SJCRH30 (cell line): ENCODE measurements at places on chromosomes 3 and 15.
A peak's percentile ranks its signal among the peaks of the same experiment; 100 is the strongest.

- DNase-seq = no peak
These were observed 41.6 kb upstream of the DUT start for GRCh38 chr15:48289628-48290027.

- no peak for DNase-seq
These were observed 41.8 kb downstream of the IFT122 start for GRCh38 chr3:129481766-129482332.

DNA sequence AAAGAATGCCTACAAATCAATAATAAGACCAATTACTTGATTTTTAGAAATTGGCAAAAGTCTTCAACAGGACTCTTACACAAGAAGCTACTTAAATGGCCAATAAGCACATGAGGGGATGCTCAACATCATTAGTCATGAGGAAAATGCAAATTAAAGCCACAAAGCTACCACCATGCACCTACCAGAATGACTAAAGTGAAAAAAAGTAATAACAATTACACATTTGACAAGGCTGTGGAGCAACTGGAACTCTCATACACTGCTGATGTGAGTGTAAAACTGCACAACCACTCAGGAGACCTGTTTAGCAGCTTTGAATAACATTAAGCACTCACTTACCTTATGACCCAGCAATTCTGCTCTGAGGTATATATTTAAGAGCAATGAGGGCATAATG, 68.4 kb downstream of the PPCDC start:
- no peak for DNase-seq

DNA sequence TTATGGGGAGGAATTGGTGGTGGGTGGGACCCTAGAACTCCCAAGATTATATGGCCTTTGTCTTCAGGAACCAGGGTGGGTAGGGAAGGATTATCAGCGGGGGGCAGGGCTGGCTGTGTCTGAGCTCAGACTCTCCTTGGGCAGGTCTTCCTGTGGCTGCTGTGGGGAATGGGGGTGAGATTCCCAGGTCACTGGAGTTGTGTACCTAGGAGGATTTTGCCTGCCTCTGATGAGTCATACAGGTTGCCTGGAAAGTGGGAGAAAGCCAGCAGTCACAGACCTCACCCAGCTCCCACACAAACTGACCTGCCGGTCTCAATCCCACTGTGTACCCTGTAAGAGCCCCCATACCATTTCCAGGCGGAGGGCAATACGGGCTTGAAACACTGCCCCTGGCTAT, 209.9 kb upstream of the CNTN3 start:
- DNase-seq = no peak

DNA sequence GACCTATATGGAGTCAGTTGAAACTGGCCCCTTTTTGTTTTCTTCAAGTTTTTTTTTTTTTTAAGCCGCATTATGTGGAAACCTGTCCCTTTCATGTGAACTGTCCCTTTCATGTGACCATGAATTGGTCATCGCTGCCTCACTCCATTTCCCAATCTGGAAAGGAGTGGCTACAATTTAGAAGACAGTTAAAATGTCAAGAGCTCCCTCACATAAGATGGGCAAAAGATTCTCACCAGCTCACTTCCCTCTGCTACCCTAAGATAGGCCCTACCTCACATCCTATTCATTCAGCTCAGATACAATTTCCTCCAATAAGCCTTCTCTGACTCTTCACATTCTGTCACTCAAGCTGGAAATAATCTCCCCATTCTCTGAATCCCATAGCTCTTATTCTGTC, 111.3 kb upstream of the BCL6 start:
- no peak for DNase-seq

- no peak for DNase-seq
These were observed 185.9 kb upstream of the ZBTB20 start for GRCh38 chr3:115332998-115333397.

DNA sequence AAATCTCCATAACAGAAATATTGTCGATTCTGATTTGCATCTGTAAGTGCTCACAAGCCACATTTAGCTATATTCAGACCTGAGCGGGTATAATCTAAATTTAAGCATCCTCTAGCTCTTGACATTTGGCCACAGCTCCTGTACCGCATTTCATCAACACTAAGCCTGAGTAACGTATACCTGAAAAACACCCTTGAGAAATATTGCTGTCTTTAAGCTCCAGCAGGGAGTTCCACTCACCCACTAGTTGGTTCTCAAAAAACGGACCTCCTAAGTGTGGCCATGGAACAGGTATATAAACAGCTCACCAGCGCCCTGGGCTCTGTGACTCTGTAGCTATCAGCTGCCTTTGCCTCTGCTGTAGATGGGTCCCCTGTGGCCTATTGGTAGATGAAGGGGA, 80.7 kb downstream of the ABI3BP start:
- no peak for DNase-seq

- DNase-seq = no peak
These were observed 43.7 kb downstream of the PARP15 start for GRCh38 chr3:122621112-122621511.

GRCh38 chr3:162938083-162938482, 1441.5 kb downstream of the OTOL1 start:
- peak; percentile 9 for DNase-seq

GRCh38 chr3:60086811-60087210, 1037.0 kb upstream of the CFAP20DC start:
- peak; percentile 3 for DNase-seq

DNA sequence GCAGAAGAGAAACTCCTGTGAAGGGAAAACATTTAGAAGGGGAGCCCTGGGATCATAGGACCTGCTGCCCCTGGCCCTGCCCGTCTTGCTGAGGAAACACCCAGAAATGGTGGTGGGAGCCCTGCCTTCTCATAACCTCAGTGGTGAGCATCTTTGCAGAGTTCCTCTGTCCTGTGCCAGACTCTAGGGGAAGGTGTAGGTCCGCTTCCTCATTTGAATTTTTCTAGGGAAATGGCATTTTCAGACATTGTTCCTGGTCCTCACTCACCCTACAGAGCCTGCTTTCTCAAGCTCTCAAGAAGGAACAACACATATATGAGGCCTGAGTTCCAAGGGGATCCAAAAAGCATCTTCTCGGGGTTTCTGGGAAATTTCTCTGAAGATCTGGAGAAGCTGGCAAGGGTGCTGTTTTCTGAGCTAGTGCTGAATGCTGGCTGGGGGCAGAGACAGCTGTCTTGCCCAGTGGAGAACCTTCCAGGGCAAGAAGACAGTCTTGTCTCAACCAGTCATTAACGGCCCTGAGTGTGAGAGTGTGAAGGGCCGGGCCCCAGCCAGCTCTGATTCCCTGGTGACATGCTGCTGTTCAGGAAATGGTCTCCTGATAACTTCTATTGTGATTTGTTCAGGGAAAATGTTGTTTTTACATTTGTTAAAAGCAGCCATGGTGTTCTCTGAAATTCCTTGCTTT, 283.1 kb upstream of the LRRFIP2 start:
- DNase-seq = no peak

- peak; percentile 28 for DNase-seq
These were observed 16.8 kb downstream of the ATG7 start for GRCh38 chr3:11288786-11289637.

GRCh38 chr3:65534805-65535204, 503.9 kb downstream of the MAGI1 start:
- no peak for DNase-seq

DNA sequence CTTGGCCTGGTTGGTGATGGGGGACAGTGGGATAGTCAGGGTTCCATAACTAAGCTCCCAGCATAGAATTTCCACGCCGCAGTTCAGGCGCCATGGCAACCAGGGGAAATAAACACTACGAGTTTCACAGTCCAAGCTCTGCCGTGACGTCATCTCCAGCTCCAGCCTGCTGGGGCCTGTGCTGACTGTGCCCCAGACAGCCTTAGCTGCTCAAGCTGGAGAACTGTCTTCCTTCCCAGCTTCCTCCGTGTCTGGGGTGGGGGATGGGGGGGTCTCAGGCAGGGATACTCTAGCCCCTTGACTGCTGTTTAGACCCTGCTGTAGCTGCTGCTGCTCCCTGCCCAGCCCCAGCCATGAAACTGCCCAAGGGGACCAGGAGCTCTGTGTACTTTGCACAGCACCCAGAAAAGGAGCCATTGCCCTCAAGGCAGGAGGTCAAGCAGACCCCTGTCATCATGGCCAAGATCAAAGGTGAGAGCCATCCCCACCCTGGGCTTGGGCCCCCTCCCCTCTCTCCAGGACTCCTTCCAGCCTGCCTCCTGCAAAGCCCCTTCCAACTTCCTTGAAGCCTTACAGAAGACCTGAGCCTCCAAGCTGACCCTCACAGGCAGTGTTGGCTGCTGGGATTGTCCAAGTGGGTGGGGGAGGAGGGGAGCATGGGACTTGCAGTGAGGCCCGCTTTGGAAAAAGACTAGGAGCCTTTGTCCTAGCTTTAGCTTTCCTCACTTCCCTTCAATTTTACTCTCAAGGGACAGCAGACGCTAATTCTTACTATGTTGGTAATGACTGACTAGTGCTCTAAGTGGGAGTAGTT, 11.4 kb upstream of the CSPG4 start:
- DNase-seq = peak; percentile 85

- no peak for DNase-seq
These were observed 21.8 kb downstream of the DNASE1L3 start for GRCh38 chr3:58188921-58189451.

DNA sequence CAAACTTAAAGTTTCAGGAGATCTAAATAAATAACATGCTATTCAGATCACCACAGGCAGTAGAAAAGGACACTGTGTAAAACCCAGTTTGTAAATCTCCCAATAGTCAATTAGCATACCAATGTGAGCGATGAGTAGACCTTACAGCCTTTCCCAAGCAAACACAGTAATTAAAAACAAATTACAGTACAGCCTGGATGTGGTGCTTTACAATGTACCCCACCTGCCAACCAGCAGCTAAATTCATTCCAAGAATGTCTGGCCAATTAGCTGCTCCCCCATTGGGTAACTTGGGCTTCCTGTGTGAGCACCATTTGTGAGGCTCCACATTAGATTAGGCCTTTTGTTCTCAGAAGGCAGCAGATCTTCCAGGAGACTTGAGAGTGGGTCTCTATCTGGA, 635.0 kb downstream of the TBL1XR1 start:
- DNase-seq = no peak

- no peak for DNase-seq
These were observed 12.7 kb upstream of the PTPN9 start for GRCh38 chr15:75591655-75592364.

DNA sequence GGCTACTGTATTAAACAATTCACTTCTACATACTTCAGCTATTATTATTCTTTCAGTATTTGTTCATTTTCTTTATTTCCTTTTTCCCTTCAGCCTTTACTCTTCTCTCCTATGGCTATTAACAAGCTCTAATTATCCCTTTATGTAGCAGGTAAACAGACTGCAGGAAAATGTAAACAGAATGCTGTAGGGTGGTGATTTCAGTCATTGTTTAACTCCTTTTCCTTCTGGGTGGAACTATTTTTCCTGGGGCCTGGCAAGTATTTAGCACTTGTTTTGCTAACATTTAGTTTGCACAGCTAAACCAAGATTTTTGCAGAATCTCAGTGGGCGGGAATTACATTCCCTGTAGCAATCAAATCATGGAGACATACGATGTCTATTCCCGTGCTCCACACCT, 14.4 kb downstream of the RARB start:
- DNase-seq = no peak

DNA sequence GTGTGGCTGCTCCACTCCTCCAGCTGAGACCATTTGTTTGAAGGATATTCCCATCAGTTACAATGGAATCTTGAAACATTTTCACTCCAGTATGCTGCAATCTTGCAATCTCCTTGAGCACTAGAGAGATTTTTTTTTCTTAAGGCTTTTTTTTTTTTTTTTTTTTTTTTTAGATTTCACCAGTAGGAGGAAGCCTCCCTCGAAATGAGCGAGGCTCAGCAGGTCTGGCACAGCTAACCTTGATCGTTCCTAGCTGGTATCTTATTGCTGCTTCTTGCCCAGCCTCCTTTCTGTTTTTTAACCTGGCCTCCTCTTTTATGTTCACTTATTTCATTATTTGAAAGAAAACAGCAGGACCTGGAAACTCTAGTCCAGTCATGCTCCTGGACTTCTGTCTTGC, 48.1 kb downstream of the RAP2B start:
- DNase-seq = no peak

- no peak for DNase-seq
These were observed 11.8 kb downstream of the AAGAB start for GRCh38 chr15:67242708-67243111.

DNA sequence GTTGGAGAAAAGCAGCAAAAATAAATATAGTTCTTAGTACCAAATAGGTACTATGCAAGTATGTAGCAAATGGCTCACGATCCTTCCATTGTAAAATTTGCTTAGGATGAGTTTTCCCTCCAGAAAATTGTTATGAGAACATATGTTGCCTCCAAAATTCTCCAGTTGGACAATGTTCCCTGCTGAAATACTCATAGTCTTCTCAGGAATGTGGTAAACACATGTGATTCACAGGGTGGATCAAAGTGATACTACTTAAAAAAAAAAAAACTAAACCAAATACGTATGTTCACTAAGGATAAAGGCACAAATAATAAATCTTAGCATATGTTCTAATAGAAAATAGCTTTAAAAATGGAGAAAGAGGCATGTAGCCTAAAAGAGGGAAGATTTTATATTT, 84.3 kb upstream of the ZNF385D start:
- DNase-seq = no peak

GRCh38 chr15:77500989-77501388, 80.3 kb downstream of the HMG20A start:
- no peak for DNase-seq

DNA sequence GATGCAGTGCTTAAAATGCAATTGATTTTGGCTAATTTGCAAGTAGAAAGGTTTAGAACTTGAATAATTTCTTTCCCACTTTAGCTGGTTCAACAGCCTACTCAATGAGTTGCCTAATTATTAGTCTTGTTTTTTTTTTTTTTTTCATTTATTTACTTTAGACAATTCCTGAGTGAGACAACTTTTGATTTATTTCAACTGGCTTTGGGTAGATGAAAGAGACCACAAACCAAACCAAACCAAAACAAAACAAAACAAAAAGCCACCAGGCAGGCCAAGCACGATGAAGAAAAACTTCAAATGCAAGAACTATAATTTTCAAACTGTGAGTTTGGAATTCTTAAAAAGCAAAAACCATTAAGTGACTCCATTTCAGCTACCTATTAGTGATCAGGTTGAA, 469.9 kb downstream of the GBE1 start:
- no peak for DNase-seq

DNA sequence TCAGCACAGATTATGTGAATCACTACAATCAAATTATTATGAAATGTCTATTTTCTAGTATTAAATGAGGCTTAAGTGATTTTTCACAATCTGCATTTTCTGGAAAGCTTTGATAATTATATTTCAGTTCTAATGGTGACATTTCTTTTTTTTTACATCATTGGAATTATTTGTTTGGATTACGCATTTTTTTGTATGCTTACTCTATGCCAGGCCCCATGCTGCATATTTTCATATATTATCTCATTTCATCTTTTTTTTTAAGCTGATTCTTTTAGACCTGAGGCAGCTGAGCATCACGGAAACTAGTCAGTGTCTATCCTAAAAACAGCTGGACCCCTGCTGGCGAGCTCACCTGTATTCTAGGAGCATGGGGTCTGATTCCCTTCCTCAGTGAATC, 31.1 kb downstream of the SLCO3A1 start:
- no peak for DNase-seq

- DNase-seq = no peak
These were observed 30.3 kb downstream of the CX3CR1 start for GRCh38 chr3:39249453-39250115.
